ENCODE measurements at places on chromosomes 6 and 20.

- DNase-seq, result no peak
Measured at GRCh38 chr6:63685446-63686379, 50.1 kb downstream of the PHF3 start.

DNA sequence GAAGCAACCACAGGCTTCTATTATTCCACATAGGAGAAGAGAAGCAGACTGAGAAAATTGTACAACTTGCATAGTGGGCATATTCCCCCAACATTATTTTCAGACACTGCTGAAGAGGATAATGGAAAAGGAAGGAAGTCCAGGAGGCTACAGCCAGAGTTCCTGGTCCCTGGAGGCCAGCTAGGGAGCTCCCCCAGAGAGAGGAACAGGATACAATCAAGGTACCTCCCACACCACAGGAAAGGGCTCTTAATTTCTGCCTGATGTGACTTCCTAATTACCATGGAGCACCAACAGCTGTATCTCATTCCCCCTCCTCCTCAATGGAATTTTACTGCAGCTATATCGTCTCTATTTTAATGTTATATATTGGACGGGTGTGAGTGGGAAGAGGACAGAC lies 594.3 kb upstream of the NRSN1 start:
- DNase-seq, result no peak

- DNase-seq, result no peak
Measured at GRCh38 chr6:91970700-91971099, 1383.8 kb upstream of the MAP3K7 start.

GRCh38 chr6:166752097-166752496 lies 125.0 kb upstream of the RPS6KA2 start:
- no peak for DNase-seq

GRCh38 chr6:67541586-67541985 lies 1093.5 kb upstream of the ADGRB3 start:
- no peak for DNase-seq

GRCh38 chr6:161429921-161430490 lies 156.1 kb upstream of the AGPAT4 start:
- no peak for DNase-seq

GRCh38 chr20:5691918-5692618 lies 58.1 kb upstream of the SHLD1 start:
- DNase-seq, result no peak

- no peak for DNase-seq
Measured at GRCh38 chr20:20903773-20904500, 191.5 kb upstream of the RALGAPA2 start.

DNA sequence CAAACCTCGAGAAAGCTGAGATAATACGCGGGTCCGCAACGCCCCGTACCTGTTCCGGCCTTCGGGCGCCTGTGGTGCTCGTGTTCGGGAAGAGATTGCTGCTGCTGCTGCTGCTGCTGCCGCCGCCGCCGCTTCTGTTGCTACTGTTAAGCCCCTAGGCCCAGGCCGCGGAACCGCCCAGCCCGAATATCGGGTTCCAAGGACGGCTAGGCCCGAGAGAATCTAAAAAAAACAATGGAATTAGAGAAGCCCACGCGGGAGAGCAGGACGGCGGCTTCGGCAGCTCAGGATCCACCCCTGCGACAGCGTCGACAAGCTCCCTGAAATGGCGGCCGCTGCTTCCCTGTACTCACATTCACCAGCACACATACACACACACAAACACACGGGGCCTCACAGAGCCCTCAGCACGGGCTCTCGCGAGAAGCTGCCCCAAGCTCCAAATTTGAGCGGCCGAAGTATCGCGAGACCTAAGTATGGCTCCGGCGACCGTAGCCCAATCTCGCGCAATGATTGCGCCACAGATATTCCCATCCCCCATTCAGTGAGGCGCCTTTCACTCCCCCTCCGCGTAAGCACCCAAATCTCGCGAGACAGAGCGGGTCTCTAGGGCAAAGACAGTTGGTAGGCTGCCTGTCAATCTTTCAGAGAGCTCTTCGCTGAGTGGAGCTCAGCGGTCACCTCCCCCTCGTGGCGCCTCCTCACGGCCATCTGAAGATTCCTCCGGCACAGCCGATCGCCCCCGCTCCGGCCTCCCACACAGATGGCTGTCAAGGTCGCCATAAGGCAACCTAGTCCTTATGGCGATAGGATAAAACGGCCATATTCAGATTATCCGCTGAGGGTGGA lies at the start of gene RBM39:
Gene RBM39 (minus strand): TSS at position 369 of the 849 bp plus-strand sequence. CDS start 1,386 bp downstream, outside the sequence.
- DNase-seq, result peak; percentile 100

- no peak for DNase-seq
Measured at GRCh38 chr6:109493865-109494264, 10.8 kb upstream of the ZBTB24 start.

DNA sequence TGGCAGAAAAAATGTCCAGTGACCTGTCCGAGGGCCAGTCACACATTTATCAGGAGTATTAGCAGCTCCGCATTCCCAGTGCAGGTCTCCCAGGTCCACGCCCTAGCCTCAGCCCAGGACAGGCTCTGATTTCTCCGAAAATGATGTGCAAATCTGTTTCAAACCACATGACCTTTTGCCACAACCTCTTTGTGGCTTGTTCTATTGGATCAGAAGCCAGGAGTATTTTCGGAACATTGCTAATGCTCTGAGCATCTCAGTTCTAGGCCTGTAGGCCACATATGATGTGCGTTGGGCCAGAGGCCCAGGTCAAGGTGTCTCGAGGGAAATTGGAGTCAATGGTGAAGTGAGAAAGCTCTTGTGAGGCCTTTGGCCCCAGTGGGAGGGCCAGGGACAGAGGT lies 40.4 kb downstream of the SNX5 start:
- DNase-seq, result peak; percentile 36

DNA sequence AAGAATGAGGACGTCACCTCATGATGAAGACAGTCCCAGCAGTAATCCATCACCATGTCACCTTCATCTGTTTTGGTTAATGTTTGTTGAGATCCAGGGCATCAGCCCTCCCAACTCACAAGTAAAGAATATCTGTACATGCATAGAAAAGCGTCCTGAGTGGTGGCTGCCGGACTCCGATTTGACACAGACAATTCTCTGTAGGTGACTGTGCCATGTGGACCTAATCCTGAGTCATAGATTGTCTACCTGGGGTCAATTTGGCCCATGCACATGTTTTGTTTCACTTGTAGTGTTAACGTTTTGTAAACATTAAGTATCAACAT lies 168.4 kb upstream of the UST start:
- no peak for DNase-seq

- no peak for DNase-seq
Measured at GRCh38 chr20:53840532-53840931, 229.9 kb downstream of the BCAS1 start.

- no peak for DNase-seq
Measured at GRCh38 chr6:137800762-137801161, 66.3 kb upstream of the TNFAIP3 start.

GRCh38 chr6:45082091-45082490 lies 246.0 kb upstream of the RUNX2 start:
- DNase-seq, result no peak

GRCh38 chr6:134093007-134093573 lies 40.7 kb upstream of the SLC2A12 start:
- DNase-seq, result no peak

GRCh38 chr6:132669690-132670291 lies 10.8 kb upstream of the TAAR1 start:
- no peak for DNase-seq

DNA sequence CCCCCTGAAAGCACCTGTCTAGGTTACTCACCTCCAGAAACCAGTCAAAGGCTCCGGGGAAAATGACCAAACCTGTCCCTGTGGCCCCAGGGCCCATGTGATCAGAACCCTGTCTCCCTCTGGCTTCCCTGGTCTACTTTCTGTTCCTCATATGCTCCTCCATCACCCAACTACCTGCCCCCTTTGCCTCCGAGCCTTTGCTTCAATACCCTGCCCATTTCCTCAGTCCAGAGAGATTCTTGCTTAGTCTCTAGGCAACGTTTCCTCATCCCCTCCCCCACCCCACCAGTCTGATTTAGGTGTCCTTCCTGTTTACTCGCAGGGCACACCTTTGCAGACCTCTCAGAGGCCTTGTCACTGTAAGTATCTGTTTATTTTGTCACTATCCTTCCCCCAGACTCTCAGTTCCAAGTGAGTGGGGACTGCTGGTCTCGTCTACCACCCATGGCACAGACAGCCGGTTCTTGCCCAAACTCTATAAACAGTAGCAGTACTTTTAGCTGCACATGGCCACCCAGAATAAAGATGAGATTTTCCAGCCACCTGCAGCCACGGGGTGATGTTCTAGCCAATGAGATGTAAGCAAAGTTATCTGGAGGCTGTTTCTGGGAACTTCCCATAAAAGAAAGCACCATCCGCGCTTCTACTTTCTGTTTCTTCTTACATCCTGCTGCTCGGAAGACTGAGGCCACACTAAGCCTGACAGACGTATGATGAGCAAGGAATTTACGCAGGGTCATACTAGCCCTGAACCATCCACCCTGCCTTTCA lies 13.3 kb downstream of the ELOVL5 start:
- no peak for DNase-seq

- DNase-seq, result no peak
Measured at GRCh38 chr20:37123441-37123840, 27.6 kb upstream of the RBL1 start.

DNA sequence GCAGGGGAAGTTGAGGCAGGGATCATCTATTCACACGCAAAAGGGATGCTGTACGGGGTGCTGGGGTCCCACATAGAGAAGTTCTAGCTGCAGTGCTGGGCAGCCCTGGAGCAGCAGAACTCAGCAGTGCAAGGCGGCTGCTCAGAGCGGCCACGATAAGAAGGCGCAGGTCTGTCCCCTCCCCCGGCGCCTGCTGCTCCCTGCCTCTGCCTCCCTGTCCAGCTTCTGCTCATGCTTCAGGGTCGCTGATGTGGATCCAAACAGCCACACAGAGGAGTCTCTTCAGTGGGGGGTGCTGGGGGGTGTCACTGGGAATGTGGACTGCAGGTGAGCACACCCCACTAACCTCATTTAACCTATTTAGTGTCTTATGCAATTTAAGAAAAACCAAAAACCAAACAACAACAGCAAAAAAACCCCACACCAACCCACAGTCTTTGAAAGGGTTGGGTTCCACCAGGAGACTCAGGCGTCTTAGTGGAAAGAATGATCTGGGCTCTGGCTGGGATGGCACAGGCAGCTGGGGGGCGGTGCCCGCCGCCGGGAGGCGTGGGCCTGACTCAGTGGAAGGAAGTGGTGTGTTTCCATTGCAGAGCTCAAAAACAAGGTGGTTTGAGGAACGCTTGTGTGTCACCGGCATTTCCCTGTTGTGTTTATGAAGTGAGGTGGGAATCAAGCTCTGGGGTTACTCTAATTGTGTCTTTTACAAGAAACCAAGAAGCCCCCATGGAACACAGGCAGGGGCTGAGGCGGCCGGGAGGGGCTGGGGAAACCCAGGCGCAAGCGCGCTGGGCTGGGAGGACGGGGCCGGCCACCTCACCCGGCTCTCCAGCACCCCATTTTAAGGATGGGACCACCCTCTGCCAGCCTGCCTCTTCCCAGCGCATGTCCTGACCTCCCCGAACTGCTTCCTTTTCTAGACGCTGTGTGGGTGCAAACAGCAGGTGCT lies 55.1 kb downstream of the IRF4 start:
- no peak for DNase-seq

DNA sequence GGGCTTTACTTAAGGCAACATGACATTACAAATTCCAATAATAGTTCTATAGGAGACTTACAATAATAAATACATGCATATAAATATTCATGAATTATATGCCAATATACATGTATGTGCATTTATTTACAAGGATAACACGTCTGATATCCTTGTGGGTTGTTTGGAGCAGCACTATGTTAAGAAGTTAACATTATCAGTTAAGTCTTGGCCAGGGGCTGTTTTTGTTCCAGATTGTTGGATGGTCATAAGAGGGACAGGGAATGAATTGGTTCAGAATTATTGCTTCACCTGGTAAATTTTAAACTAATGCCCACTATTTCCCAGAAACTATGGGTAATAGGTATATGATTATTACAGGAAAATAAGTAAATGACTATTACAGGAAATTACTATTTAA lies 81.3 kb upstream of the MMS22L start:
- DNase-seq, result no peak

DNA sequence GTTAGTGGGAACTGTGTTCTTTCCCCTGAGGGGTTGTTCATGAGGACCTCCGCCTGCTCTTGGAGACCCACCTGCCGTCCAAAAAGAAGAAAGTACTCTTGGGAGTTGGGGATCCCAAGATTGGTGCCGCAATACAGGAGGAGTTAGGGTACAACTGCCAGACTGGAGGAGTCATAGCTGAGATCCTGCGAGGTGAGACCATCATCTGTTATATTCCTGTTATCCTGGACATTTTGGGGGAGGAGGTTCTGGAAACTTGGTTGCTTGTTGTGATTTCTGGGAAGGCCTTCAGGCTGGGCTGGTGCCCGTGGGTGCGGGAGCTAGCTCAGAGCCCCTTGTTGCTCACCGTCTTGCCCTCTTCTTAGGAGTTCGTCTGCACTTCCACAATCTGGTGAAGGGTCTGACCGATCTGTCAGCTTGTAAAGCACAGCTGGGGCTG lies 2.0 kb downstream of the NOP56 start:
- no peak for DNase-seq

DNA sequence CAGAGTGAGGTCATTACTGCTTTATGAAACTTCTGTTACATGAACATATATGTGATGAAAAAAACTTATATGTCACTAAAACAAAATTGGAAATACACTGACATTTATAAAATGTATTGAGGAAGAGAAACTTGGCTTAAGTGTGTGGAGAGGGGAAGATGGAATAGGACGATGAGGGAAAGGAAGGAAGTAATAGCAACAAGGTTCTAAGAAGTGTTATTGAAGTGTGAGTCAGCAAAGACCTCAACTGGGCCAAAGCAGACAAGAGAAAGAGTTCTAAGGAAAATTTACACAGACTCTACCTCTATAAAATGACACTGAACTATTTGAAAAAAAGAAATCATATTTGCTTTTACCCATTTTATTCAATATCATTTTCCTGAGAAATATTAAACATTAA lies 38.3 kb downstream of the SNX3 start:
- DNase-seq, result no peak

- no peak for DNase-seq
Measured at GRCh38 chr20:33281550-33282146, 1.4 kb upstream of the BPIFB1 start.

- peak; percentile 90 for DNase-seq
Measured at GRCh38 chr6:3208098-3208774, 19.2 kb downstream of the TUBB2B start.

DNA sequence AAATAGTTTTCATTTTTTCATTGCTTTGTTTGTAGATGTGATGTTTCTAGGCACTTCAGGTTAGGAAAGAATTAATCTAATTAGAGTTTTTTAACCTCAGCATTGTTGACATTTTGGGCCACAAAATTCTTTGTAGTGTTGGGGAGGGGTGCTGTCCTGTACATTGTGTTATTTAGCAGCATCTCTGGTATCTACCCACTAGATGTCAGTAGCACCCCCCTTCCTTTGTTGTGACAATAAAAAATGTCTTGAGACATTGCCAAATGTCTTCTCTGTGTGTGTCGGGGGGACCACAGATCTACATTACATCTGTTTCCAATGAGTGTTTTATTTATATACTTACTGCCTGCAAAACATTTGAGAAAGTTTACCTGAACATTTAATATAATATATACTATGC lies 45.6 kb downstream of the EYA4 start:
- DNase-seq, result no peak

GRCh38 chr6:74289884-74290283 lies 593.9 kb downstream of the CD109 start:
- DNase-seq, result no peak

All from stromal cell of bone marrow (primary cell).